WTC11 (cell line): ENCODE measurements at places on chromosomes 5 and 9.

DNA sequence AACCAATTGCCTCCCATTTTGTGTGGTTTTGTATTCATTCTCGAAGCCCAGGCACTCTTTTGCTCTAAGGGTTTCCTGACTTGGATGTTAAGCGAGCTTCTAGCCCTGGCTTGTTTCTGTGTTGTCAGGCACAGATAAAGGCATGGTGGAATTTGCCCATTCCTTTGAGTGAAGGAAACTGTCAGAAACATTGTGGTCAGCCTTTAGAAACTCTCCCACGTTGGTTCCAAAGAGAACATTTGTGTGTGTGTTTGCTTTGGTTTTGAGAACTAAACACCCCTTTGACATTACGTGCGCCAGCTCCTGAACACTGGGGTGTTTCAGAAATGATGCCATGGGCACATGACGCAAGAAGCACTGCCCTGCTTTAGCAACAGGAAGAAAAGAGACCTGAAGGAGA lies 320.9 kb downstream of the NTRK2 start:
- no peak for DNase-seq

DNA sequence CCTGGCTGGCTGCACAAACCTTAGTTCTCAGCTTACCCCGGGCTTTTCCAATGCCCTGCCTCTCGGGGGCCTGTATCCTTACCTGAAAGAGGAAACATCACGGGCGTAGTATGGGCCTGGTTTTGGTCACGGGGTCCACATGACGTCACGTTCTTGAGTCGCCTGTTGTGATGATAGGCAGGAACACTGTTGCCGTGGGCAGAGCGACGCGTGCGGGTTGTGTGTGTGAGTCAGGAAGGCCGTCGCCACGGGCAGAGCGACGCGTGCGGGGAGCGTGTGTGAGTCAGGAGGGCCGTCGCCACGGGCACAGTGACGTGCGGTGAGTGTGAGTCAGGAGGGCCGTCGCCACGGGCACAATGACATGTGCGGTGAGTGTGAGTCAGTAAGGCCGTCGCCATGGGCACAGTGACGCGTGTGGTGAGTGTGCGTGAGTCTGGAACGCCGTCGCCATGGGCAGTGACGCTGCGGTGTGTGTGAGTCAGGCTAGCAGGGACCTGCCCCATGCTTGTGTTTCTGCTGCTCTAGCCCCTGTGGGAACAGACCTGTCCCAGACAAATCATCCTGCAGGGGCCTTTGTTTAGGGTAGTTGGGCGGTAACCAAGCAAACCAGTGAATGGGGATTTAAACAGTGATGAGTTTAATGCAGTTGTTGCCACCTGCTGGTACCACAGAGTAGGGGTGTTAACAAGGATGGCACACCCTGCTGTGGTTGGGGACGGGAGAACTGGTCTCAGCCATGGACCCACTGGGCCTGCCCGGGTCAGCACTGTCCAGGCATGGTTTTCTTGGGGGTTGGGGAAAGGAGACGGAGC lies 19.8 kb downstream of the TRIP13 start:
- DNase-seq: no peak

GRCh38 chr5:141850244-141850768 lies 27.9 kb downstream of the PCDH1 start:
- DNase-seq: no peak

GRCh38 chr5:18397371-18397770 lies 763.1 kb downstream of the TAF11L14 start:
- DNase-seq: no peak

DNA sequence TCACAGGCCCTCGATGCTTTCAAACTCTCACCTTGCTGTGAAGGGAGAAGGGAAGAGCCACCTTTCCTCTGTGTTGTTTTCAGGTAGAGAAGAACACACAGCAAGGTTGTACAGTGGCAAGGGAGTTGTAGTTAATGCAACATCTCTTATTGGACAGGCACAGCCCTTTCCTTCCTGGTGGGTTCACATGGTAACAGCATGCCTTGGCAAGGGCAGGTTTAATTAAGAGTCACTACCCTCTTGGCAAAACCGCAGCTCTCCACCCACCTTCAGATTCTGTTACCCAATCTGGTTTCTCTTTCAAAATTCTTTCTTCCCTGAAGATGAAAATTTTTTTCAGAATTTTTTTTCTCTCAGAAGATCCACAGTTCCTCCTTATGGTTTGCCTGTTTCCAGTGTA lies 253.1 kb downstream of the TLR4 start:
- no peak for DNase-seq

DNA sequence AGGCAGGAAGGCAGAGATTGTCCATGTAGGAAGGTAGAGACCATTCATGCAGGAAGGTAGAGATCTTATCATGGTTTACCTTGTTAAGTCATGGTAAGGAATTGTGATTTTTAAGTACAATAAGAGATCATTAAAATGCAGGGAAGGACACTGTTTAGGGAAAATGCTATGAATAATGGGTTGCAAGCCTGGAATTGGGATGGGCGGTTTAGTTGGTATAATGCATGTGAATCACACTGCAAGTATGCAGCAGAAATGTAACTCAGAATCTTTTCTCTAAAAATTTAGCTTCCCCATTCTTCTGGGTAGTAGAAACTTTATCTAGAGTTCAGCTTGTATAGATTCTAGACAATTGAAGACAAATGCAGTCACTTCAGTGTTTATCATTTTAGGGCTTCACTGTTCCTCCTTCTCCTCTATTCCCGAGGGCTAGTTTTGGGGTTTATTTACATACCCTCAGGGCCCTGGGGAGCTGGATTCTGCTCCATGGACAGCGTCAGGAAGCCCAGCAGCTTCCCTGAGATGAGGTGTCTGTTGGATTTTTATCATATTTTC lies 212.0 kb downstream of the SREK1 start:
- DNase-seq: no peak

DNA sequence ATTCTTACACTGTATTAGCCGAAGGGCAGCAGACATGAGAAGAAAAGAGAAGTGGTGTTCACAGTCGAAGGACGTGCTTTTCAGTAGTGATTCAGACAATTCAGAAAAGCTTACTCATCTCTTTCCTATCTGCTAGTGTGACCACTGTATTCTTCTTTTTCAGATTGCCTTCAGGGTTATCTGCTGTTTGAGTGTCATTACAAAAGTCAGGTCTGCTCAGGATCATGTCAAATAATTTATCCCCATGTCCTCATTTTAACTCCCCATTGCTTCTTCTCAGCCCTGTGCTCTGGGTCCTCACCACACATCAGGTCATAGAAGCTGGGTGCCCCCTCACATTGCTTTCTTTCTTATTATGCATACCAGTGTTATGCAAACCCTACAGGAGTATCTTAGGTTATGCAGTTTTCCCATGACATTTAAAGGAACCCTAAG lies 394.0 kb downstream of the CETN3 start:
- no peak for DNase-seq

GRCh38 chr9:126666155-126666803 lies 52.6 kb downstream of the LMX1B start:
- no peak for DNase-seq

GRCh38 chr9:123033352-123033751 lies at the start of gene GPR21:
Gene GPR21 (plus strand): TSS chr9:123033667. CDS start chr9:123034567, 900 bp downstream.
- DNase-seq: no peak

GRCh38 chr9:92590377-92590776 lies 54.6 kb upstream of the ECM2 start:
- no peak for DNase-seq

- DNase-seq: no peak
Measured at GRCh38 chr5:36558641-36559040, 47.8 kb upstream of the SLC1A3 start.

GRCh38 chr5:110460837-110461236 lies 265.6 kb downstream of the TMEM232 start:
- DNase-seq: no peak

GRCh38 chr5:39440958-39441624 lies 16.3 kb upstream of the DAB2 start:
- DNase-seq: no peak

GRCh38 chr9:115864581-115864980 lies 289.0 kb upstream of the PAPPA start:
- DNase-seq: no peak

GRCh38 chr9:132249123-132249522 lies 87.3 kb downstream of the NTNG2 start:
- no peak for DNase-seq

DNA sequence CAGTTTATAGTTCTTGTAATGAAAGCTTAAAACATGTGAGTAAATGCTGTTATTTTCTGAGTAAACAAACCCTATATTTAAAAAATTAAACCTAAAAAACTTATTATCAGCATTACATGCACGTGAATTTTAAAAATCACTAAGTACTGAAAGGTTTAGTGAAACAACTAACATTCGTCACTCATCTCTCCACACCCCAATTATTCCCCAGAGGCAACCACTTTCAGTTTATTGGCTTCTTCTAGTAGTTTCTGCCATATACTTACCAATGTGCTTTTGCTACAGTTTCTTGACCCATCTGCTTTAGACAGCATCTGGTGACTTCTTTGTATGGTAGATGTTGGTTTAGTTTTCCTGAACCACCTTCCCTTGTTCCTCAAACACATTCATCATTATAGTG lies 58.1 kb downstream of the ANGPTL2 start:
- no peak for DNase-seq

- DNase-seq: no peak
Measured at GRCh38 chr9:126043681-126044080, 282.9 kb upstream of the MVB12B start.

- DNase-seq: peak; percentile 62
Measured at GRCh38 chr5:172187118-172188032, 649 bp downstream of the STK10 start.

DNA sequence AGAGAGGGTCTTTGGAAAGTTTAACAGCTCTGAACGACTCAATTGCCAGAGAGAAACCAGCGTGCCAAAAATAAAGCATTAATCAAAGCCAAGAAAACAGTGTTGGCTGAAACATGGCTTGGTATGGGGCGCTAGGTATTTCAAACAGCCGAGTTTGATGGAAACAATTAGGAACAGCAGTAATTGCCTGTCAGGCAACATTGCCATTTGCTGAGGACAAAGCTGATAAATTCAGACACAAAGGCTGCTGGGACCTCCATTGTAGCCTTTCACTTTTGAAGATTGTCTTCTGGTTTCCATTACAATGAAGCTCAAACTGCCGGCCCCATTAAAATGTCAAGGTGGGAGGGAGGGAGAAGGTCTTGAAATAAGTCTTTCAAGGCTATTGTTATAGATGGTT lies 125.4 kb upstream of the SPDL1 start:
- no peak for DNase-seq

GRCh38 chr5:172175263-172175719 lies 12.7 kb downstream of the STK10 start:
- no peak for DNase-seq

DNA sequence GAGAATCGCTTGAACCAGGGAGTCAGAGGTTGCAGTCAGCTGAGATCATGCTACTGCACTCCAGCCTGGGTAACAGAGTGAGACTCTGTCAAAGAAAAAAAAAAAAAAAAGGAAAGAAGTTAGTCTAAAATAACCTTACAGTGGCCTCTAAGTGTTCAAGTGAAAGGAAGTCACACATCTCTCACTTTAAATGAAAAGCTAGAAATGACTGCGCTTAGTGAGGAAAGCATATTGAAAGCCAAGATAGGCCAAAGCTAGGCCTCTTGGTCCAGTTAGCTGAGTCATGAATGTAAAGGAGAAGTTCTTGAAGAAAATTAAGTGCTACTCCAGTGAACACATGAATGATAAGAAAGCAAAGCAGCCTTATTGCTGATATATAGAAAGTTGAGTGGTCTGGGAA lies 38.1 kb downstream of the ITGA1 start:
- DNase-seq: no peak

DNA sequence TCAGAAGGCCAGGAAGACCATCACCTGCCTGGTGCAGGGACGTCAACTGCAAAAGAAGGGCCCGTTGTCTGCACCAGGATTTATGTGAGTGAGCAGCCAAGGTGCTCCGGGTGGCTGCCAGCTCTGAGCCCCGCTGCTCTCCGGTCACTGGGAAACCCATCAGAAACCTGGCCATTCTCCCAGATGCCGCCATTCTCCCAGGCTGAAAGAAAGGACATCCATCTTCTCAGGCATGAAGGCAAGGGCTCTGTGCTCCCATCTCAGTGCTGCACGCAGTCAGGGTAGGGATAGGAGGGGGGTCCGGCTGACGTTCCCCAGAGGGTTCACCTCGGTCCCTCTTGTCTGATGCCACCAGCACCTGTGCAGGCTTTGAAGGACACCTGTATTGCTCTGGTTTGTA lies 158.4 kb downstream of the ERCC6L2 start:
- no peak for DNase-seq

GRCh38 chr9:33081128-33081851 lies 4.8 kb upstream of the SMU1 start:
- DNase-seq: peak; percentile 42

- DNase-seq: no peak
Measured at GRCh38 chr9:22228542-22228941, 218.1 kb upstream of the DMRTA1 start.

DNA sequence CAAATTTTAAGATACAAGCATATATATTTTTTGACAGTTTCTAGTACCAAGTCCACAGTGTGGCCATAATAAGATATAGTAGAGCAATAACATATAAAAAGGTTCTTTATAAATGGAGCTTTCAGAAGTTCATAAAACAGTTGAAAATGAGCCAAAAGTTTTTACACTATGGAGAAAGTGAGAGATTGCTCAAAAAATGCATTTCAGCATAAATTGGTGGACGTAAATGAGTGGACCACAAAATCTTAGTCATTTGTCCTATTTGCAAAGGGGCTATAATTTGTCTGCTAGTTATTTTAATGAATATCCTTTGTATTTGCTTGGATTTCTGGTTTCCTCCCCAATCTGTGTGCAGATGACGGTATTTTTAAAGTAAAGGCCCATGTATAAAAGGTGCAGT lies 159.4 kb upstream of the DAP start:
- no peak for DNase-seq
